ENCODE measurements at places on chromosomes 5 and 9. TPM values are rescaled to one million over a fixed set of nuclear protein-coding genes. Genes with fewer than 3 reads are reported as not detected.

Gene LECT2
- total RNA-seq: not detected

Gene CCDC171
- total RNA-seq: 2.4 TPM

Gene RGP1
- total RNA-seq: 12.7 TPM

Gene GPR151
- not detected for total RNA-seq

Gene ROPN1L
- not detected for total RNA-seq

Gene TAF11L5
- total RNA-seq: not detected

Gene ANKDD1B
- total RNA-seq: not detected

DNA sequence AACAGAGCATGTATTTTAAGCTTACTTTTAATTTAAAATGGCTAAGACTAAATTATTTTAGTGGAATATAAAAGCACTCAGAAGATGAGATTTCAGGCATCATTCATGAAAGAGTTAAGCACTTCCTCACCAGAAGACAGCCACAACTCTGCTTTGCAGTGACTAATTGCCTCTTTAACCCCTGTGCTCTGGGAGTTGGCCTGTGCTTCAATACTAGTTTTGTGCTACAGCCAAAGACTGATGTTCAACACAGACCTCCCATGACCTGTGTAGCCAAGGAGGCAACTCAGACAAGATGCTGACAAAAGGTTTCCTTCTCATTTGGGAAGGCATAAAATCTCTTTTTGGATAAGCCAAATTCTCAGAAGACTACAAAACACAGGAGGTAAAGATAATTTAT, 353.5 kb downstream of the FBXL17 start:
- no peaks in the 10 kb centered on the region for H3K27me3 ChIP-seq
- H3K4me1 ChIP-seq: no peaks in the 10 kb centered on the region
- H3K4me3 ChIP-seq: no peak overlapping the region
- DNase-seq: no peak

GRCh38 chr5:122312591-122313406, 762 bp downstream of the SNCAIP start:
- H3K4me1 ChIP-seq: peaks cover 7% of the 10 kb centered on the region
- H3K4me3 ChIP-seq: peak overlapping the region; percentile 29
- H3K36me3 ChIP-seq: no peaks in the 10 kb centered on the region
- H3K27me3 ChIP-seq: peaks cover 69% of the 10 kb centered on the region
- H3K27ac ChIP-seq: no peak overlapping the region
- DNase-seq: no peak

GRCh38 chr5:17339841-17340240, 122.4 kb downstream of the BASP1 start:
- H3K36me3 ChIP-seq: no peaks in the 10 kb centered on the region
- DNase-seq: no peak
- H3K4me1 ChIP-seq: no peaks in the 10 kb centered on the region
- no peak overlapping the region for H3K27ac ChIP-seq
- H3K27me3 ChIP-seq: peaks cover 4% of the 10 kb centered on the region

DNA sequence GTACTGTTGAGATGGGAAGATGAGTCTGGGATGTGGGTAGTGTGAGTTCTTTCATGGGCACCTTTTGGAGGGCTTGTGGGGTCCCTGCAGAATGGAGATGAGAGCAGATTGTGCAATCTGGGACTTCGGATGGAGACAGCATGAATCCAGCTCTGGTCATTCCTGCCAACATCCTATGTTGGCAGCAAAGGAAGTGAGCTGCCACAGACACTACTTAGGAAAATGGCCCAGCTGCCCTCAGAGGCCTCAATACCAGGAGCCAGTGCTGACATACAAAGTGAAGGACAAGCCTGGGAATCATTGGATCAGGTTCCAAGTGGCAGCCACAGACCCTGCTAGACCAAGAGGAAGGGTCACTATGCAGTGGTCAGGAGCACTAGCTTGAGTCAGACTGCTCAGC, 402.8 kb downstream of the CDK5RAP2 start:
- H3K36me3 ChIP-seq: no peaks in the 10 kb centered on the region
- H3K4me3 ChIP-seq: no peak overlapping the region
- H3K27me3 ChIP-seq: peaks cover 5% of the 10 kb centered on the region
- no peak for DNase-seq

DNA sequence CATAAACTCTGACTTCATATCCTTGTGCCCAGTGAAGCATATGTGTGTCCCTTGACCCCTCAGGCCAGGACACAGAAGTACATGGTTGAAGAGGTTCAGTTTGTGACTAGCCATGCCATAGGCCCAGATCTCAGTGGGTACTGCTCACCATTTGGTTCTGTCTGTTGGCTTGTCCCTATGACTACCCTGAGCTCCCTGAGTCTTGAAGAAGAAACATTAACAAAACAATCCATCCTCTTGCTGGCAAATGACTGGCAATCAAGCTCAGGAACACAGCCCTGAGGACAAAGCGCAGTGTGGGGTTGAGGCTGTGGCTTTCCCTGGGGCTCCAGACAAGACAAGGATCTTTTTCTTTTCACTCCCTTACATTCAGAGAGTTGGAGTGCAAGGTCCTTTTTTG, 46.3 kb downstream of the TNFAIP8 start:
- DNase-seq: no peak
- no peak overlapping the region for H3K4me3 ChIP-seq
- H3K27ac ChIP-seq: no peak overlapping the region
- H3K27me3 ChIP-seq: no peaks in the 10 kb centered on the region

GRCh38 chr5:161051920-161052500, 200.0 kb upstream of the ATP10B start:
- H3K36me3 ChIP-seq: no peaks in the 10 kb centered on the region
- DNase-seq: no peak
- no peaks in the 10 kb centered on the region for H3K4me1 ChIP-seq
- no peak overlapping the region for H3K27ac ChIP-seq

DNA sequence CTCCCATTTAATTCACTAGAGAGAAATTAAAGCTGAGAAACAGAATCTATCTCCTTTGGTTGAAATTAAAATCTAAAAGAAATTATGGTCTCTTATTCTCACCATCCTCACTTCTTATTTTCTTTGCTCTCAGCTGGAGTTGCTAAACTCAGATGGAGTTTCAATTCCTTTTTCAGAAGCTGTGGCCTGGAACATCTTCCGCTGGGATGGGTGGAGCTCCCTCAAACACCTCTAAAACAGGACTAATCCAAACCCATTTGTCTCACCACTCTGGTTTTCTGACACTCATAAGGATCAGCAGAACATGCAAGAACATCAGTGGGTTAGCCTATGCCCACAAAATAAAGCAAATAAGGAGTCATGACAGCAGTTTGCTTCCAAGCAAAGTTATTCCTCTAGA, 39.6 kb upstream of the CEP78 start:
- H3K36me3 ChIP-seq: peaks cover 6% of the 10 kb centered on the region
- H3K4me1 ChIP-seq: peaks cover 18% of the 10 kb centered on the region
- H3K27ac ChIP-seq: no peak overlapping the region
- DNase-seq: no peak
- H3K27me3 ChIP-seq: no peaks in the 10 kb centered on the region

DNA sequence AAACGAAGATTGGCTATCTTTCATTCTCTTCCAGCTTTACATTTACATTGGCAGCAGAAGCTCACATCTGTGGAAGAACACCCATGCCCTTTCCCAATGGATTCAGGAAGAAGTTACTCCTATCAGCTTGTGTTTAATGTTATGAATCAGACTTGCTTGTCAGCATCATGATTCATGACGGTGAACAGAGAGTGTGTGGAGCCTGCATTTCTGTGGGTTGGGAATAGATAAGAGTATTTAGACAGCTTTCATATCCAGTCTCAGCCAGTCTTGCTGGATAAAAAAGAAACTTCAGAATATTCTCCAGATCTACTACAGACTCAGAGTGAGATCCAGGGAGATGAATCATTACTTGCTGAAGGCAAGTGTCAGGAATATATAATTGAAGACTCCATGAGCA, 812.9 kb upstream of the ZNF608 start:
- no peaks in the 10 kb centered on the region for H3K27me3 ChIP-seq
- no peaks in the 10 kb centered on the region for H3K4me1 ChIP-seq
- no peak overlapping the region for H3K4me3 ChIP-seq
- DNase-seq: no peak

DNA sequence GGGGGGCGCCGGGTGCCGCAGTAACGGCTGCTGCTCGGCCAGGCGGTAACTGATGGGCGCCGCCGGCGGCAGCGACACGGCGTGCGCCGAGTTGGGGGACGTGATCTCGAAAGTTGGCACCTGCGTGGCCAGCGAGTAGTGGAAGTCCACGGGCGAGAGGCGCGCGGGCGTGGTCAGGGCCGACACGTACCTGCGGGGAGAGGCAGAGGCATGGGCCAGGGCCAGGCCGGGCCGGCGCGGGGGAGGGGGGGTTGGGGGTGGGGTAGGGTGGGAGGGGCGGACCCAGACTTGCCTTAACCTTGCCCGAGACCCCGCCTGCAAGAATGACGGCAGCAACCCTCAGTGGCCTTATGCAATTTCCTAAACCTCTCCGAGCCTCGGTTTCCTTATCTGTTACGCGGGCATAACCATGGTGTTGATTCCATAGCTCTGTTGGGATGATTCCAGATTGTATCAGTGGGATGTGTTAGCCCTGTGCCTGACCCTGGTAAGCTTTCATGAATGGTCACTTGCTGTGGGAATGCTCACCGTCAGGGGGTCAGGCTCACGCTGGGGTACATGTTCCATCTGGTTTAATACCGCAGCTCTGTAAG, 53.0 kb downstream of the PSD2 start:
- peaks cover 15% of the 10 kb centered on the region for H3K4me1 ChIP-seq
- no peak for DNase-seq
- H3K27ac ChIP-seq: no peak overlapping the region
- no peaks in the 10 kb centered on the region for H3K36me3 ChIP-seq

GRCh38 chr5:148214665-148215185, 11.9 kb downstream of the SPINK6 start:
- H3K4me3 ChIP-seq: no peak overlapping the region
- H3K36me3 ChIP-seq: no peaks in the 10 kb centered on the region
- no peaks in the 10 kb centered on the region for H3K4me1 ChIP-seq
- H3K27me3 ChIP-seq: peaks cover 6% of the 10 kb centered on the region
- no peak overlapping the region for H3K27ac ChIP-seq
